ENCODE measurements at places on chromosomes 12 and 14. TPM values are rescaled to one million over a fixed set of nuclear protein-coding genes. Genes with fewer than 3 reads are reported as not detected.

Gene APPL2
- 28.9 TPM for total RNA-seq

Gene EPYC
- total RNA-seq = not detected

Gene TMEM30B
- under 0.01 TPM for total RNA-seq

Gene SPATS2
- total RNA-seq = 50.5 TPM

Gene SAMD4A
- 8.2 TPM for total RNA-seq

GRCh38 chr14:36944307-36945010 lies 227.9 kb downstream of the SLC25A21 start:
- DNase-seq = no peak

- no peak for DNase-seq
These were observed 127.4 kb upstream of the ATF1 start for GRCh38 chr12:50636505-50636904.

- DNase-seq = peak; percentile 49
These were observed 67.8 kb downstream of the HMGA2 start for GRCh38 chr12:65891987-65892481.

- DNase-seq = no peak
These were observed 282.9 kb downstream of the CCER1 start for GRCh38 chr12:90672081-90672480.
